Left renal cortex interstitium (tissue), 4 donors: ENCODE measurements at places on chromosomes 7 and 10.

GRCh38 chr7:132080467-132080866 is 495.8 kb downstream of the PLXNA4 start:
- DNase-seq: no peak

DNA sequence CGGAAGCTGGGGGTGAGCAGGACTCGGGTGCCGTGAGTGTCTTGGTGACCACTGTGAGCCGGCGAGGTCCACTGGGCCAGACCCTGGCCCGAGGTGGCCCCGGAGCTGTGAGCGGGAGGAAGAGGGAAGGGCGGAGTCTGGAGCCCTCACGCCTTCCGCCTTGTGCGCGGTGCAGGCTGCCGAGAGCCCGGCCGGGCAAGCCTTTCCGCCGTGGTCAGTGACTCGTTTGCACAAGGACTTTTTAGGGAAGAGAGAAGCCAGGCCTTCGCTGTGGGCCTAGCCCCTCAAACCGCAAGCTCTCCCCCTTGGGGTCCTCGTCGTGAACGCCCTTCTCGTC is 40.9 kb upstream of the ZNF32 start:
- no peak for DNase-seq

- no peak for DNase-seq
Observed at GRCh38 chr7:121279060-121279620, 49.7 kb upstream of the WNT16 start.

DNA sequence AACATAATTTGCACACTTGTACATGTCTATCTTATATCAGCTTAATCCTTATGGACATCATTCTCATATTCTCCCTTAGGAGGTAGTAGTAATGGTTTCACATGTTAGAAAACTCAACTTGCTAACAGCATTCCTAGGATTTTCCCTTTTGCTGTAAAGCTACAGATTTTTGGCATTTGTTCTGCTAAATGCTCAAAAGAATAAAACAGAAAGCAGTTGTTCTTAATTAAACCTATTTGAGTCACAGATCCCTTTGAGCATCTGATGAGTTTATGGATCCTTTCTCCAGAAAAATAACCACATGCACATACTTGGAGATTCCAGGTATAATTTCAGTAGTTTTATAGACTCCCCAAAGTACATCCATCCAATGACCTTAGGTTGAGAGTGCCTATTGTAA is 122.9 kb upstream of the BET1 start:
- DNase-seq: no peak
